ENCODE measurements at places on chromosomes 16 and 17.

DNA sequence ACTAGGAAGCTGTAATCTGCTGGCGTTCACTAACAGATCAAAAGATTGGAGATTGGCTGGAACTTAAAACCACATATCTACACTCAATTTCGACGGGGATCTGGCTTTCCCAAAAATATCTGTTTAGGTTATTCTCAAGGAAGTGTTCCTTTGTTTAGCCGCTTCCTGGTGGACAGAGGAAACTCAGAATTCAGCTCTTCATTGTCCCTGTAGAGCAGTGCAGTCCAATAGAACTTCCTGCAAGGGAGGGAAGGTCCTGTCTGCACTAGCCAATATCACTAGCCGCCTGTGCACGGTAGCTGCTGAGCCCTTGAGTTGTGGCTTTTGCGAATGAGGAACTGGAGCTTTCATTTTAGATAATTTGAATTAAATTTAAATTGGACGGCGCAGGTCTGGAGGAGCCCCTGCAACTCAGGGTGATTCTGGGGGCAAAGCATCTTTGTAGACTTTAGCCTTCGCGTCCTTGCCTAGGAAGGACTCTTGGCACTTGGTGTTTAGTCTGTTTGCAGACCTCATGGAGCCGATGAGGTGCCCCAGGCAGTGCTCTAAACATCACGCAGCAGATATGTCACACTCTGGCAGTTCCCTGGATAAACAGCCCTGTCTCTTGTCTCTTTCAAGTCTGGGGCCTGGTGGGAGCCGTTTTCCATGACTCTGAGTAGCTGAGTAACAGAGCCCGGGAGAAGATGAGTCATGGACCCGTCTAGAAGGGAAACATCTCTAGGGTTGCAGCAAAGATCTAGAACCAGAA, 122.2 kb downstream of the CCDC182 start:
- DNase-seq = no peak

GRCh38 chr17:81387100-81388090, 7.9 kb upstream of the BAHCC1 start:
- DNase-seq = peak; percentile 37

DNA sequence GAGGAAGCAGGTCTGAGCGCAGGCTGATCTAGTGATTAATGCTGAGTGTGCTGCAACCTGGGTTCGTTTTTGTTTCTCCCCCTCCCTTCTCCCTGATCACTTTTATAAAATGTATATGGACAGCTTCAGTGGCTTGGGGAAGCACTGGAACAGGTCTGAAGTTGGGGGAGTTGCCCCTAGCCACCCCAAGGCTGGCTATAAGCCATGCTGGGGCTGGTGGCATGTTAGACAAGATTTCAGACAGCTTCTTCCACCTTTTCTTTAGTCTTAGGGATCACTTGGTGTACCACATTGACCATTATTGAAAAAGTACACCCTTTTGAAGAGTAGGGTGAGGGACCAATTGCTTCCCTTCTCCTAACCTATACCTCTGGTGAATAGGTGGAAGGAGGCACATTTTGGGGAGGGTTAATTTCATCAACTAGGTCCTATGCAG, 3.8 kb upstream of the VAC14 start:
- DNase-seq = no peak

- DNase-seq = no peak
Observed at GRCh38 chr17:67258821-67259468, 13.9 kb upstream of the HELZ start.

DNA sequence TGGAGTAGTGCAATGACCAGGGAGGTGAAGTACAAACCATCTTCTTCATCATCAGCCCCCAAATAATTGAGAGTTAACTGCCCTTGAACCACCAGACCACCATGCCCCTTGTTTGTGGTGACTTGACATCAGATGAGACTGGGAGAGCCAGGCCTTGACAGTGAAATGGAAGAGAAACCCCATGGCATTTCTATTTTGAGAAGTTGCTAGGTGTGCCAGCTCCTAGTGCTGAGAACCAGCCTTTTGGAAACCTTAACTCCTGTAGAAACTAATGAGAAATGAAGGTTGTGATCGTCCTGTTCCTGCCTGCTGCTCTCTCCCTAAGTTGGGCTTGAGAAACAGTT, 2.8 kb downstream of the TMEM94 start:
- no peak for DNase-seq

- no peak for DNase-seq
Observed at GRCh38 chr17:70173681-70174080, 4.3 kb downstream of the KCNJ2 start.

- no peak for DNase-seq
Observed at GRCh38 chr16:77599793-77600415, 122.4 kb upstream of the NUDT7 start.
